Upper lobe of left lung (tissue), 6 donors: ENCODE measurements at places on chromosomes 12 and 14. TPM values are rescaled to one million over a fixed set of nuclear protein-coding genes. Genes with fewer than 3 reads are reported as not detected.

GRCh38 chr12:79615596-79616560 lies 74.9 kb downstream of the PAWR start:
- peaks cover 18% of the 10 kb centered on the region for H3K36me3 ChIP-seq

The ERP27 gene
- 25.0 TPM for total RNA-seq

The TDRD9 gene
- 4.0 TPM for total RNA-seq

The HOXC12 gene
- total RNA-seq: not detected

- no peak overlapping the region for H3K4me3 ChIP-seq
- no peak for DNase-seq
- H3K27ac ChIP-seq: no peak overlapping the region
- H3K4me1 ChIP-seq: peaks cover 16% of the 10 kb centered on the region
Measured at GRCh38 chr14:50318031-50318626, 6.0 kb downstream of the DMAC2L start.

- no peaks in the 10 kb centered on the region for H3K27me3 ChIP-seq
- no peaks in the 10 kb centered on the region for H3K36me3 ChIP-seq
- H3K4me1 ChIP-seq: no peaks in the 10 kb centered on the region
- H3K27ac ChIP-seq: no peak overlapping the region
- no peak overlapping the region for H3K4me3 ChIP-seq
Measured at GRCh38 chr14:86505808-86506207, 975.9 kb downstream of the FLRT2 start.

DNA sequence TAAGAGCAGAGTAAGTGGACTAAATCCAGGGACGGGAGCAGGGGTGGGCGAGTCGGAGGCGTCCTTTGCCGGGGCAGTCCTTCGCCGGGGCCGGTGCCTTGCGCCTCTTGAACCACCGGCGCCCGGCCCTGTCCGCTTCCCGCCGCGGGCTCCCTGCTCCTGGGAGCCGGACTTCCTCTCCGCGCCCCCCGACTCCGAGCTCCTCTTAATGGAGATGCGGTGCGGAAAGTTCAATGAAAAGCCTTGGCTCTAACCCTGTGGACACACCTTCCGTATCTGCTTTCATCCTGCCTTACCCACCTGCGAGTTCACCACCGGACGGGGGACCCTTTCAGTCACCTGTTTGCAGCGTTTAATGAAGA lies 412 bp downstream of the FGFR1OP2 start:
- peak overlapping the region; percentile 94 for H3K27ac ChIP-seq
- H3K4me3 ChIP-seq: peak overlapping the region; percentile 74
- no peaks in the 10 kb centered on the region for H3K27me3 ChIP-seq

GRCh38 chr12:90574676-90575075 lies 380.3 kb downstream of the CCER1 start:
- no peaks in the 10 kb centered on the region for H3K36me3 ChIP-seq
- no peak overlapping the region for H3K4me3 ChIP-seq
- no peaks in the 10 kb centered on the region for H3K4me1 ChIP-seq
- no peaks in the 10 kb centered on the region for H3K27me3 ChIP-seq
- H3K27ac ChIP-seq: no peak overlapping the region

DNA sequence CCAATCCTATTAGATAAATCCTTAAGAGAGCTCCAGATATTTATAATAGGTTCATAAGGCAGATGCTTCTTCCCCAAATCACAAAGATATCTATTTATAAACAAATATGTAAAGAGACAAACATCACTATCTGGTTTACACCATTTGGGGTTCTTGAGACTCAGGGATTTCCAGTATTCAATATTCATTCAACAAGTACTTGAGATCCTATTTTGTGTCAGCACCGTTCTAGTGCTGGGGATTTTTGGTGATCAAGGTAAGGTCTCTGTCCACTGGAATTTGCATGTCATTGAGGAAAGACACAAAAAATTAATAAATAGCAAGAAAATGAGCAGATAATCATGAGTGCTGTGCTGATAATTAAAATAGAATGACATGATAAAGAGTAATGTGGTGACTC lies 222.7 kb upstream of the FOXN3 start:
- H3K36me3 ChIP-seq: no peaks in the 10 kb centered on the region

GRCh38 chr12:29545102-29545467 lies 47.6 kb upstream of the OVCH1 start:
- H3K4me1 ChIP-seq: peaks cover 21% of the 10 kb centered on the region
- H3K36me3 ChIP-seq: no peaks in the 10 kb centered on the region
- DNase-seq: no peak
- no peaks in the 10 kb centered on the region for H3K27me3 ChIP-seq

GRCh38 chr12:128603573-128604115 lies 220.1 kb downstream of the SLC15A4 start:
- no peaks in the 10 kb centered on the region for H3K36me3 ChIP-seq
- no peak overlapping the region for H3K4me3 ChIP-seq
- H3K4me1 ChIP-seq: no peaks in the 10 kb centered on the region

DNA sequence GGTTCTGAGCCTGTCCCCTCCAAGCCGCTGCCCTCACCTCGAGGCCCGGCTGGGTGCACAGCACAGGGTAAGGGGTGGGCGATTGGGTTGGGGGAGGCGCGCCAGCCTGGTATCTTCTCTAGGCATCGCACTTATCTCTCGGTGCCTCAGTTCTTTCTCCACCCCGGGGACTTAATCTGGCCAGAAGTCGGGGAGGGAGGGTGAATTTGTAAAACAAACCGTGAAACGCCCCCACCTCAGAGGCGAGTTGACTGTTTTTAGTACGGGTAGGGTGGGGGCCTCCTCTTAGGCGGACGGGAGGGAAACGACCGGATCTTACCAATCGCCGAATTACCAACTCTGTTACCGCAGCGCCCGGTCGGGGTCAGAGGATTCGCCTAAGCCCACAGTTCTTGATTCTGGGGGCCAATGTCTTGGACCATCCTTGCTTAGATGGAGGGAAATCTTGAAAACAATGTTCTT lies 1.4 kb upstream of the TBX3 start:
- peaks cover 3% of the 10 kb centered on the region for H3K36me3 ChIP-seq
- H3K27me3 ChIP-seq: no peaks in the 10 kb centered on the region
- no peak overlapping the region for H3K4me3 ChIP-seq
- H3K4me1 ChIP-seq: peaks cover 18% of the 10 kb centered on the region
- peak overlapping the region; percentile 93 for H3K27ac ChIP-seq

The NFE2 gene
- total RNA-seq: 16.8 TPM

DNA sequence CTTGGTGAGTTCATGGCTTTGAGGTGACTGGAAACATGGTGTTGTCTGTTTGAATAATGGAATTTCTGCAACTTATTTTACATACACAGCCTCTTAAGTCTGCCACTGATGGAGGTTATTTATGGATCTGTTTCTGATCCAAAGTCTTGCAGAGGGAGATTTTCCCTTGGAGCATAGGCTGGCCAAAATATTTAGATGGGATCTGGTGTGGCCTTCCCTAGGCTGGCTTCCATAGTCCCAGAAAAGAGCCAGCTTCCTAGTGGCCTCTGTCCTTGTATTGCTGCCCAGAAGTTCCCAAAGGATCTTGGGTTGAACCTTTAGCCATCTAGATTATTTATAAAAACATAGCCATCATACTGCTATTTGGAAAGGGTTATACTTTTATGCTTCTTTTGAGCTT lies 491.1 kb upstream of the RGS6 start:
- H3K4me3 ChIP-seq: no peak overlapping the region
- H3K36me3 ChIP-seq: no peaks in the 10 kb centered on the region
- no peaks in the 10 kb centered on the region for H3K4me1 ChIP-seq
- H3K27ac ChIP-seq: no peak overlapping the region
- no peaks in the 10 kb centered on the region for H3K27me3 ChIP-seq

The HCAR1 gene
- total RNA-seq: 0.61 TPM

GRCh38 chr14:75454963-75455546 lies 27.2 kb downstream of the JDP2 start:
- DNase-seq: no peak
- peak overlapping the region; percentile 76 for H3K27ac ChIP-seq
- no peak overlapping the region for H3K4me3 ChIP-seq
- H3K27me3 ChIP-seq: no peaks in the 10 kb centered on the region
- peaks cover 91% of the 10 kb centered on the region for H3K4me1 ChIP-seq

The FGF6 gene
- total RNA-seq: not detected

GRCh38 chr14:22838631-22839041 lies 2.3 kb downstream of the MMP14 start:
- H3K4me3 ChIP-seq: peak overlapping the region; percentile 71
- peaks cover 28% of the 10 kb centered on the region for H3K36me3 ChIP-seq
- no peaks in the 10 kb centered on the region for H3K27me3 ChIP-seq
- H3K27ac ChIP-seq: peak overlapping the region; percentile 97
- peaks cover 26% of the 10 kb centered on the region for H3K4me1 ChIP-seq

DNA sequence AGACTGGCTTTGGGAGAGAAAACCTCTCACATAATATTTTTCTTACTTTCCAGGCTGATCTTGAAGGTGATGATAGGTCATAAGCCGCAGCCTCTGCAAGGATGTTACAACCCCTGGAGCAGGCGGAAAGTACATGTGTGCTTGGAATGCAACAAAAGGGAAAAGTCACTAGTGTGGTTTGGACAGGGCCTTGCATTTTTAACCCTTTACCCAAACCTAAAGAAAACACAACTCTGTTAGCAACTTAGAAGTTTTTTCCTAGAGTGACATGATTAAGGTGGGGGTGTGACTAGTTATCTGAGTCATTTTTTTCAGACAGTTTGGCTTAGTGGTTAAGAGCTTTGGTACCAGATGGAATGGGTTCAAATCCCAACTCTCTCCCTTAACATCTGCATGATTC lies 97.0 kb downstream of the TMEM30B start:
- no peaks in the 10 kb centered on the region for H3K27me3 ChIP-seq
- no peak for DNase-seq
- H3K4me1 ChIP-seq: peaks cover 3% of the 10 kb centered on the region
- H3K4me3 ChIP-seq: no peak overlapping the region
- H3K27ac ChIP-seq: no peak overlapping the region

DNA sequence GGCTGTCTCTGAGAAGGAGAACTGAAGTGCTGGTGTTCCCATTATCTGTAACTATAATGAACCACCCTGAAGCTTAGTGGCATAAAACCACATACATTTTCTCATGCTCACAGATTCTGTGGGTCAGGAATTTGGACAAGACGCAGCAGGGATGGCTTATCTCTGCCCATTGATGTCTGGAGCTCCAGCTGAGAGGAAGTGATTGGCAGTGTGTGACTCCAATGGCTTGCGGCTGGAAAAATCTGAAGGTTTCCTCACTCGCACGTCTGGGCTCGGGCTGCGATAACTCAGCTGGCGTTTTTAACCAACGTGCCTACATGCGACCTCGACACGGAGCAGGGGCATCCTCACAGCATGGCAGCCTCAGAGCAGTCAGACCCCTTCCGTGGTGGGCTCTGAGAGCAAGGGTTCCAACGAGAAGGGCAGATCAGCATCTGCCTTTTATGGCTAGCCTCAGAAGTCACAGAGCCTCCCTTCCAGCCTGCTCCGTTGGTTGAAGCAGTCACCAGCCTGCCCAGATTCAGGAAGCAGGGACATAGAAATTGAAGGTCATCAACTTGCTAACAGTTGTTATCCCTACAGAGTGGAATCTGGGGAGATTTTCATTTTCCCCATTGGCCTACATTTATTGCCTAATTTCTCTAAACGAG lies 143.3 kb upstream of the BCL2L14 start:
- peak overlapping the region; percentile 19 for H3K27ac ChIP-seq
- H3K36me3 ChIP-seq: no peaks in the 10 kb centered on the region
- H3K4me1 ChIP-seq: no peaks in the 10 kb centered on the region
- H3K4me3 ChIP-seq: no peak overlapping the region

The RASAL1 gene
- total RNA-seq: 0.27 TPM
